ENCODE measurements at places on chromosomes 5 and 9.

GRCh38 chr5:44389090-44389822 lies at the start of gene FGF10:
TSS of gene FGF10 (minus strand) at chr5:44389420. CDS start at chr5:44388682, 738 bp downstream.
- no peak for DNase-seq

DNA sequence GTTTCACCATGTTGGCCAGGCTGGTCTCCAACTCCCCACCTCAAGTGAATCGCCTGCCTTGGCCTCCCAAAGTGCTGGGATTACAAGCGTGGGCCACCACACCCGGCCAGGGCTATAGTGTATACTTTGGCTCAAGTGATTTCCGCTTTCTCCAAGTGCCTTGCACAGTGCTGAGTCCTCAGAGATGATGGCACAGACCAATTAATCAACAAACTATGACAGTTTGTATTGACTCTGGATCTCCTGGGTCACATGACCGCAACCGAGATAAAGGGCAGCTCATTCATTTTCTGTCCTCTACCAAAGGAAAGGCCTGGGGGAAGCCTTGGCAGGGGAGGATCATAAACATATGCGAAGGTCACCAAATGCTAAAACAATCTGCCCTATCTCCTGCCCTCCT lies 11.4 kb upstream of the LARP1 start:
- no peak for DNase-seq

DNA sequence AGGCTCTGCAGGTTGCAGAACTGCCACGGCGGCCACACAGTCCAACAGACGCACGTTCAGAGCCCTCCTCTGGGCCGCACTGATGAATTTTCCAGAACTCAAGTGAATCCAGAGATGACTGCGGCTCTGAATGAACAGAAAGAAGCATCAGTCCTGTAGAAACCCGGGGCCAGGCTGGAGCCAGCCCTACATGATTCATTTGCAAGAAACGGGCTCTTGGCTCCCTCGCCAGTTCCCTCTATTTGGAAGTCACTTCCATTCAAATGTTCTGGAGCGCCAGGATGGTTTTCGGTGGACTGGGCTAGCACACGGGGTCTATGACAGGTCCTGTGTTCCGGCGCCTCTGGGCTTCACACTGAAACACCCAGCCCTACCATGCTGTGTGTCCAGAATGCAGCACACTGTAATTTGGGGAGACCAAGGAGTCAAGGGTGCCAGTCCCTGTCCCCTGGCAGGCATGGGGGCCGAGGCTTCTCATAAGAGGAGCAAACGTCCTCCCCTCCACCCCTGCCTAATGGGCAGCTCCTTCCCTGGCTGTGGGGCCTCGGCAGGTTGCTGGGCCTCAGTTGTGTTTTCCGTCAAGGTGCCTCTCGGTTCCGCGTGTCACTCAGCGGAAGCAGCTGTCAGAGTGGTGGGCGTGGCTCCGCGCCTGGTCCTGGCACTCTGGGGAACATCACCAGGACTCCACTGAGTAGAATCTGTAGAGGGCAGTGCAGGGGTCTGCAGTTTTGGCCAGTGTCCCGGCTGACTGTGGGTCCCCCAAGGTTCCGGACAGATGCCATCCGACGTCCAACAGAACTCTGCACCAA lies 18.1 kb upstream of the COL5A1 start:
- DNase-seq = no peak

- no peak for DNase-seq
These were observed 220.6 kb downstream of the DMAC1 start for GRCh38 chr9:7578951-7579350.

- no peak for DNase-seq
These were observed 281.7 kb downstream of the OSTF1 start for GRCh38 chr9:75369989-75370388.

DNA sequence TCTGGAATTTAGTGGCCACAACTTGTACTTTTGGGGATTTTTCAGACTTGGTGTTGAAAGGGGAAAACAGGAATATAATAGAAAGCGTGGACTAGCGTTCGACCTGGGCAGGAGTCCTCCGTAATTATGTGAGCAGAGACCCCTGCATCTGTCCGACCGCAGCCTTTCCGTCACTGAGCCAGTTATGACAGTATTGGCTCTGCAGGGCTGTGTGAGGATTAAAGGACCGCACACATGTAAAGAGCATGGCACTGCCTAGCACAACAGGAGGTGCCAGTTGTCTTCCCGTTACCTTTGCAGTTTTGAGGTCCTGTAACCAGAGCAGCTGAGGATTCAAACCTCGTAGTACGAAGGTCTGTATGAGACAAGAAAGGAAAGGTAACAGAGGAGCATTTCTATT lies 1.2 kb downstream of the B4GALT7 start:
- DNase-seq = no peak

GRCh38 chr5:178221853-178222252 lies 10.7 kb downstream of the PHYKPL start:
- DNase-seq = no peak

GRCh38 chr9:91771864-91772263 lies 178.2 kb downstream of the ROR2 start:
- DNase-seq = no peak

GRCh38 chr5:657570-657969 lies 35.6 kb downstream of the TPPP start:
- DNase-seq = no peak

DNA sequence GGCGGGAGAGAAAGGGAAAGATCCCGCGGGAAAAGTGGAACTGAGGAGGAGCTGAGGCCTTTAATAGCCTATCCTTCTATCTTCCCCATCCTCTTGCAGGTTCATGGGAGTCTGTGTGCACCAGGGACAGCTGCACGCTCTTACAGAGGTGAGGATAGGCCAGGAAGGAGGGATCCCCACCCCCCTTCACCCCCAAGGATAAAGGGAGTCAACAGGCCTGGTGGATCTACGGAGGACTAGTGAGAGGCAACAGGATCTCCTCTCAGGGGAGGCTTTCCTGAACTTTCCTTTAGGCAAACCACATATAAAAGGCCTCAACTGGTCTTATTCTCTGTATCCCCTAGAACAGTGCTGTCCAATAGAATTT lies 1.1 kb downstream of the TESK1 start:
- no peak for DNase-seq

DNA sequence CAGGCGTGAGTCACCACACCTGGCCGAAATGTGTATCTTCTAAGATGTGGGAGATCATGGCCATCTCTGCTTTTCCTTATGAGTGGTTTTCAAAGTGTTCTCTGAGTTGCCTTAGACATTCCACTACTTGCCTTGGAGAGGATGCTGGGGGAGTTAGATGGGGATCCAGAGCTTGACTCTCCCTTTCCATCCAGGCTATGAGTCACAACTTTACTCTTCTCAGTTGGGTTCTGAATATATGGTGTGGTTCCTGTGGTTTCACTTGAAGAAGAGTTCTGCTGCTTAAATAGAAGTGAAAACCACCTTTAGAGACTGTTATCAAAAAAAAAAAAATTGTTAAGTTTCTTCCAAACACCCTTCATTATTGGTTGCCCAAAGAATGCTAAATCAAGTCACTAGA lies 217.6 kb downstream of the ZNF608 start:
- no peak for DNase-seq

GRCh38 chr9:18261181-18261580 lies 212.8 kb upstream of the ADAMTSL1 start:
- no peak for DNase-seq

DNA sequence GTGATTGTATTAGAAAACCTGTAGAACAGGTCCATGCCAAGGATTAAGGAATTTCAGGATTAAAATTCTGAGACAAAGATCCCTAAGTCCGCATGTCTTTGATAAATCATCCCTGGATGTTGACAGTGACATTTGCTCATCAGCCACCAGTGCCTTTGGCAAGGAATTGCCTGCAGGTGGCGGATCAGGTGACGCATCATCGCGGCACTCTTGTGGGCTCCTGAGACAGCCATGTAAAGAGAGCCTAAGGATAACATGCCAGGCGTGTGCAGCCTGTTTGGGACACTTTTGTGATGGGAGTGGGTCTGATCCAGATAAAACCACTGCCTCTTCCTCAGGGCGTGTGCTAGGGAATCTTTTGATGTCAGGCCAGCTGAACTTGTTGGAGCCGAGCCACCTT lies 40.6 kb downstream of the ADCY2 start:
- no peak for DNase-seq

GRCh38 chr9:8723195-8723594 lies 923.6 kb upstream of the DMAC1 start:
- DNase-seq = no peak

- DNase-seq = no peak
These were observed 60.7 kb downstream of the MED27 start for GRCh38 chr9:132018957-132019405.

GRCh38 chr5:2482778-2483177 lies 268.7 kb downstream of the IRX2 start:
- DNase-seq = no peak

DNA sequence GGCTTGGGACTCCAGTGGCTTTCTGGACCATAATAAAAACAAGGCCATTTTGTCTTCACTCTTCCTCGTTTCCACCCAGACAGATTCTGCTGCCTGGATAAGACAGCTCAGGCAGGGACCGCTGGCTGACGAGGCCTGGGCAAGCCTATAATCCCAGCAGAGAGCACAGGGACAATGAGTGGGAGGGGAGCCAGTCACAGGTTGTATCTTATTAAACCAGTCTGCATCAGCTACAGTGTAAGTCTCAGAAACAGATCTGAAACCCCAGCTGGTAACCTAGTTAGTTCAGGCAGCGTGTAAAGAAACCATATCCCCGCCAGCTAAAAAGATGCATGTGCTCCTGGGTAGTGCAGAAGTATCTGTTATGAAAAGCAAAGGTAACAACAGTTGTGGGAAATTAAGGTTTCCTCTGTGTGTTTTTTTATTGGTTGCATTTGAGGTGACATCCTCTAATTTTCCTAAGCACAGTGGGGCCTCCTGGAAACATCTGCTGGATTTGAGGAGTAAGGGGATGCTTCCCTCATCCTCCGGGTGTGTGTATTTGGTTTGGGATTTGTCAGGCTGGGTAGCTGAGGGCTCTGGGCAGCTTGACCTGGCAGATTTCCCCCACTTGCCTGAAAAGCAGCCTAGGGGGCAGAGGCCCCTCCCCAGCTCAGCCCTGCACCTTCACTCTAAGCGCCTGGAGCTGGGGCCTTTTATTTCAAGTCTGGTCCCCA lies 15.2 kb upstream of the TAL2 start:
- DNase-seq = no peak

All from AG09319 (cell line).